Astrocyte of the hippocampus (primary cell): ENCODE measurements at places on chromosomes 1 and 21.
A peak's percentile ranks its signal among the peaks of the same experiment; 100 is the strongest.

DNA sequence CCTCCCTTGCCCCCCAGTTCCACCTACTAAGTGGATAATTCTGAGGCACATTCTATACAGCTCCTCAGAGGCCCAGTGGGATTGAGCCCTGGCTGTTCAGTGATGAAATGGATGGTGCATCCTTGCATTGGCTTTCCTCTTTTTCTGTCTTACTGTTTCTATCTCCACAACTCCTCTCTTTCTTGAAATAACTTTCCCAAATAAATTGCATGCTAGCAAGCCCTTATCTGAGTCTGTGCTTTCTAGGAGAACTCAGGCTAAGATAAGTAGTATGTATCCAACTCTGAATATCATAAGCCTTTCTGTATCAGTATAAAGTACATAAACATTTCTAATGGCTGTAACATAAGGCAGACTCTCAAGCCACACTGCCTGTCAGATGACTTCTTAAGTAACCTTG, 603.8 kb upstream of the USP24 start:
- DNase-seq = no peak

- DNase-seq = peak; percentile 63
These were observed 16.4 kb downstream of the ATP5PO start for GRCh38 chr21:33899199-33899598.

DNA sequence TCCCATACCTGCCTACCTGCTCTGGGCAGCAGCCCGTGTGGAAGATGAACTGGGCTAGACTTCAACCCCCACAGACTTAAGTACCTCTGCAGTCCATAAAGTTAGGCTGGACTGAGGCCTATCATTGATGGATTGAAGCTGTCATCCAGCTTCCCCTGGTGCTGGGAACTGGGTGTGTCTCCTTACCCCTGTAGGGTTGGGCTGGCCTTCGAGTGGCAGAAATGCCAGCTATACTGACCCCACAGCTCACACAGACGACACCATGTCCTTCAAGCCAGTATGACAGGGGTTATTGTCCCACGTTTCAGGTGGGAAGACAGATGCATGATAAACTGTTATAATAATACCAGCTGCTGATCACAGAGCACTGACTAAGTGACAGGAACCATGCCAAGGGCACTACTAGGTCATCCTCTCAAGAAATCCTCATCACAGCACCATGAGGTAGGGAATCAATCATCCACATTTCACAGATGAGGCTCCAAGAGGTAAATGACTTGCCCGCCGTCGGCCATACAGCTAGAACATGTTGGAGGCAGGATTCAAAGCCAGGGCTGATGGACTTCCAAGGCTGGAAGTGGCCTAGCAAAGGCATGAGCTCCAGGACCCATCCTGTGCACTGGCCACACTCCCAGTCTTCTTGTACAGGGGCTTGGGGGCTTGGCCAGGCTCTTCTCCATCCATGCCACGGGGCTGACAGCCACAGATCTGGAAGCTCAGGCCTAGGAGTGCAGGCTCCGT, at the start of gene BEST4:
Gene BEST4 (minus strand): TSS at position 51 of the 741 bp plus-strand sequence. CDS start 465 bp downstream, outside the sequence.
- no peak for DNase-seq

DNA sequence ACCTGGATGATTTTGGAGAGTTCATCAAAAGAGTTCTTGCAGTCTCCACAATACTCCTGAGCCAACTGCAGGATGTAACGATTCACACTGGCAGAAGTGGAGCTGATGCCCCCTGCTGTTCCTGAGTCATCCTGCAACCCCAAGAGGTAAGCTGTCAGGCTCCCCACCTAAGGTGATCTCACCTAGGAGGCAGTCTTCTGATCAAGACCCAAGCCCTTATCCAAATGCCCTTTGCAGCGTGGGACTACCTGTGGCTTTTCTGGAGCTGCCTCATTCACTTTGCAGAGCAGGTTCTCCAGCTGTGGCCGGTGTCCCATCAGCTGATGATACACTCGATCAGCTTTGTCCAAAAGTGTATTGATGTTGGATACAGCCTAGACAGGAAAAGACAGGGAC, 96.4 kb downstream of the UBR4 start:
- peak; percentile 59 for DNase-seq

GRCh38 chr1:226609836-226610455, 61.4 kb downstream of the STUM start:
- DNase-seq = no peak

- DNase-seq = no peak
These were observed 151.6 kb downstream of the GRIK3 start for GRCh38 chr1:36882536-36883285.
